ENCODE measurements at places on chromosomes 1 and 21.

- no peak for DNase-seq
Measured at GRCh38 chr1:179169616-179170467, 59.6 kb downstream of the ABL2 start.

- DNase-seq = no peak
Measured at GRCh38 chr1:206415942-206416341, 54.3 kb upstream of the IKBKE start.

- DNase-seq = no peak
Measured at GRCh38 chr1:94544706-94545490, 3.3 kb upstream of the F3 start.

GRCh38 chr1:22420455-22421053 is 31.1 kb upstream of the ZBTB40 start:
- peak; percentile 93 for DNase-seq

GRCh38 chr1:158105352-158106095 is 75.2 kb upstream of the CD1D start:
- DNase-seq = no peak

DNA sequence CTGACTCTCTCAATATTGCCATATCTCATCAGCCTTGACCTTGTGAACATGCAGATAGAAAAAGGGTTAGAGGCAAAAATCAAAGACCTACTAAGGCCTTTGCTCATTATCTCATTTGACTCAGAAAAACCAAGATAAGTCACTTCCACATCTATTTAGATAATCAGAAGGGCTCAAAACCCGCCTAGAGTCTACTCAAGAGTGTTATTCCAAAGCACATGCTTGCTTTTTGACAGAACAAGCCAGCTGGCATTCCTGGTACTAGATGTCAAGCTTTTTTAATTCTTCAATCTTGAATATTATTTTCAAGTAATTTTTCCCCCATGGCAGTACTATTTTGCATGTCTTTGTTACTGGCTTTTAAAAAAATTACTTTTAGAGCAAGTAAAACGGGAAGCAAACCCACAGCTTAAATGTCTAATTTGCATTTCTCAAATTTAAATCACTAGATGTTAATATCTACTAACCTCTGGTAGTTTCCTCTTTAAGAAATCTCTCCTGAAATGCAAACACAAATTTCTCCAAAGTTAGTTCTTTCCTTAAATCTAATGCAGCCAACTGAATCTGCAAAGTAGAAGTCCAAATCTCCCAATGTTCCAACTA is 51.5 kb downstream of the APP start:
- no peak for DNase-seq
